AG04449 (cell line): ENCODE measurements at places on chromosomes 12 and 14.

GRCh38 chr14:96888158-96888557 is 91.0 kb downstream of the VRK1 start:
- DNase-seq, result no peak

DNA sequence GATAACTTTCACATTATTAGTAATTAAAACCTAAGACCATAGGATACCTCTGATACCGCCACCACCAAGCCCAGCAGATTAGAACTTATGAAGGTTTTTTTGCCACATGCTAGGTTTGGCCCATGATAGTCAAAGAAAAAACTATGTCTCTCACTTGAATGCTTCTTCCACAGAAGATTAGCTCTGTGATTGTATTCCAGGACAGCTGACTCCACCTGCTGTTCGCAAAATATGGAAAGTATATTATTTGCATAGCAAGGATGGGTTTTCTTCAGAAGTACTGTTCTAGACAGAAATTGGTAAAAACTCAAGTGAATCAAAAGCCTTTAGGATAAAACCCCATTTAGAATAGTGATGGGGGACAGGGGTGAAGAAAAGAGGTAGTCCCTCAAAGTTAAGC is 42.2 kb downstream of the PPFIBP1 start:
- DNase-seq, result no peak

DNA sequence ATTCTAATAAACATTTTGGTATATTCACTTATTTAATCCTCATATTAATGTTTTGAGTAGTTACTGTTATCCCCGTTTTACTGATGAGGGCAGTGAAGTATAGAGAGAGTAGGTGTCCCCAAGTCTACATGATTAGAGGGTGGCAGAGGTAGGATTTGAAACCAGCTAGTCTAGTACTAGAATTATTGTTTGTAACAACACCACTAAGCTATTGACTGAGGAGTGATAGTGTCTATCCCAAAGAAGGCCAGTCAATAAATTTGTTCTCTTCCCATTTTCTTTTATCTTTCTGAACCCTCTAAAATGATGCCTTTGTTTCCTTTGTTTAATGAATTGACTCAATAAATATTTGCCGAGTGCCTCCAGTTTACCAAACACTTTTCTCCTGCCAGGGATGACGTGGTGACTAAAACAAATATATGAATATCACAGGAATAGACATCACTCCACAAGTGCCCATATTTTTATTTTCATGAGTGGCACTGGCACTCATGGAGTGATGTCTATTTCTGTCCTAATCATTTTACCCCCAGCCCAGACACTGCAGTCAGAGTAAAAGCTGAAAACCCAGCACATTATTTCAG is 247.5 kb downstream of the SLC16A7 start:
- no peak for DNase-seq

DNA sequence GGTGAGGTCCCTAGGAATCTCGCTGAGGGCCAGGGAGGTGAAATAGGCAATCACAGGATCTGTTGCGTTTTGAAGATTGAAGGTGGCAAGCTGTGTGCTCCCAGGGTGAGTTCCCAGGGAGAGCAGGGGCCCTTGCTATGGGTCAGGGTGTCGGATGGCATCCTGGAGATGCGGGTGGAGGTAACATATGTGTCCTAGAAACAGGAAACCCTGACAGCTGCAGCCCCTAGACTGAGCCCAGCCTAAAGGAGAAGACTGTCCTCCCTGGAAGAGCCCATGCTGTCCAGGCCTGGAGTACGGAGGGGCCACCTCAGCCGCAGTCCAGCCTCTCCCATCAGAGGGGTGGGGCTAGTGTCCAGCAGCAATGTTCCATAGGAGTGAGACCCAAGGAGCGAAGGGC is 194.2 kb downstream of the NTF3 start:
- no peak for DNase-seq

DNA sequence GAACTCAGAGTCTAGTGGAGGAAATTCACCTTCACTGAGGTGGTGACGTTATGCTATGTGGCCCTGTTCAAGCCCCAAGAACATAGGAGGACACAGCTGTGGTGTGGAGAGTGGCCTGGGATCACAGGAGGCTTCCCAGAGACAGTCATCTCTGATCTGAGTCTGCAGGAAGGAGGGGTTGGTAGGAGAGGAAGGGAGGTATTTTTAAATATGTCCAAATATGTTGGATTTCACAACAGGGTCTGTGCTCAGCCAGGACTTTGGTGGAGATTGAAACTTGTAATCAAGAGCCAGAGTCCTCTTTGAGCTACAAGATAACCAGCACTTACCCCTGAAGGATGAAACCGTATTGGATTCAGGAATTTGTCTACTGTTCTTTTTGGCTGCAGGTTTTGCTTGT is 26.4 kb upstream of the MED13L start:
- no peak for DNase-seq
